ENCODE measurements at places on chromosomes 13 and 19.

GRCh38 chr19:3778104-3778867 lies 6.3 kb upstream of the RAX2 start:
- DNase-seq = no peak

DNA sequence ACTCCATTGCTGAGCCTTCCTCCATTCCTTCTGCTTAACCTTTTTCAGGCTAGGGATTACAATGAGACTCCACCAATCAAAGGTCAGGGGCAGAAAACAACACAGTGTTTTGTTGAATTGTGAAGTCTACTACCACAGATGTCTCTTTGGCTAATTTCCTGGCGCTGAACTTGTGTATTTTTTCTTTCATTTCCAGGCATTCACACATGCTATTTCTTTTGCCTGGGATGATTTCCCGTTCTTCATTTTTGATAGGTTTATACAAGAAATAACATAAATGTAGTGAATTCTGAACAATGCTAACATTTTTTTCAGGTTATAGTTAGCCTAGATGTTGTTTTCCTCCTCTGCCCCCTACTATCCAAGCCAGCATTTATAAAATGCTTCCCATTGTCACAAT lies 64.3 kb downstream of the OLFM4 start:
- DNase-seq = no peak

DNA sequence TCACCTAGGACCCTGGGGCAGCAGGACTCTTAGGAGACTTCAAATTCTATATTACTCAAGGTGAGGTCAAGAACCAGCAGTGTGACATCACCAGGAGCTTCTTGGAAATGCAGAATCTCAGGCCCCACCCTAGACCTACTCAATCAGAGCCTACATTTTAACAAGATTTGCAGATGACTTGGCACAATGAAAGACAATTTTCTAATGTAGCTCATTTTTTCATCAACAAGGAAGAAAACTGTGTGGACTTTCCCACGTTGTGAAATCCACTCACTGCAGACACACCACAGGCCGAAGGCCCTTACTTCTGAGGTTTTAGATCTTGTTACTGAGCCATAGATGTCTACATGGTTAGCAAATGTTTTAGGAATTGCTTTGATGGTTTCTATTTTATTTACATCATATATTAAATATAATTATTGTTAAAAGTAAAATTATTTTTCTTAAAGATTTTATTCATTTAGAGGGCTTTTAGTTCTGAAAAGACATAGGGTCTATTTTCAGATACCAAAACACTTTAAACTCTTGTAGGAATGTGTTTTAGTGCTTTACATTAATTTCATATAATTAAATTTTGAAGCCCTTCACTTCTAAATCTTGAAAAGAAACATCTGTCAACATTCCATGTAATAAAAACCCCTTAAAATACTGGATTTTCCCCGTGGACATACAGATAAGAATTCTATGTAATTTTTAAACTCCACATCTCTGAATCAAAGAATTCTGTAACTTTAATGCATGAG lies 18.5 kb upstream of the STARD13 start:
- no peak for DNase-seq

DNA sequence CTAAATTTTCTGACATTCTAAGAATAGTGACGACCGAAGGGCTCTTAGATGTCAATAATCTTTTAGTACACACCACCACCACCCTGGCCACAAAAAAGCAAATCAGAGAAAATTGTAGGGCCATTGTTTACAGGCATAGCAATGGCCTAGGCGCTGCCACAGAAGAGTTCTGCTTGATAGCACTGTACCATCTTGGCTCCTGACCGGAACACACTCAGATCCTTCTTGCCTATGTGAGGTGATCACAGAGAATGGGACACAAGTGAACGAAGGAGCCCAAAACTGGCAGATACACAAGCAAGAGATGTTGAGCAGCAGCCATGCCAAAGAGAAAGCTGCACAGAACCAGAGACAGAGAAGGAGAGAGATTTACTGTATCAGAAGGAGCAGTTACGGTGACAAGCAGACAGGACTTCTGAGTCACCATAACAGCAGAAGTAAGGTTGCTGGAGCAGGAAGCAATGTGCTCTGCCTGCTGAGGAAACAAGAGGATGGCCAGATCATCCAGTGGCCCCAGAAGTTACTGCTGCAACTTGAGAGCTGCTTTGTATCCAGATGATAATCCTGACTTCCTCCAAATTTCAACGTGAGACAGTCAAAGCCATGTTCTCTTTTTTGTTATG lies 105.2 kb downstream of the SLITRK6 start:
- DNase-seq = no peak

DNA sequence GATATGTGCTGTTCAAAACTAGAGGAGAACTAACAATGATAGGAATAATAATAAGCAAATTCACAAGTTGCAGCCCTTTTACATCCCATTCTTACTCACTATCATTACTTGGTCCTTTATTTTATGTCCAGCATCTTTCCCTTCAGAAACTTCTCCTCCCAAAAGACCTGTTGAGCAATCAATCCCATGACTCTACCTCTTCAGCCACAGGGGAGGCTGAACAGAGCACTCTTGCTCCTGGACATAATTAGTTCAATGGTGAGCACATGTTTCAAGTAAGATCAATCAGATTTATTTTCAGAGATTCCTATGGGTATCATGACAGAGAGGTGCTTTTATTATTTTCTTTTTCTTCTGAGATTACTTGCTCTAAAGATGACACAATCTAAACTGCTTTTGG lies 260.0 kb downstream of the COG6 start:
- DNase-seq = no peak

GRCh38 chr13:44786756-44787155 lies 202.5 kb downstream of the NUFIP1 start:
- no peak for DNase-seq

- no peak for DNase-seq
These were observed 10.6 kb downstream of the POU2F2 start for GRCh38 chr19:42121656-42122069.

DNA sequence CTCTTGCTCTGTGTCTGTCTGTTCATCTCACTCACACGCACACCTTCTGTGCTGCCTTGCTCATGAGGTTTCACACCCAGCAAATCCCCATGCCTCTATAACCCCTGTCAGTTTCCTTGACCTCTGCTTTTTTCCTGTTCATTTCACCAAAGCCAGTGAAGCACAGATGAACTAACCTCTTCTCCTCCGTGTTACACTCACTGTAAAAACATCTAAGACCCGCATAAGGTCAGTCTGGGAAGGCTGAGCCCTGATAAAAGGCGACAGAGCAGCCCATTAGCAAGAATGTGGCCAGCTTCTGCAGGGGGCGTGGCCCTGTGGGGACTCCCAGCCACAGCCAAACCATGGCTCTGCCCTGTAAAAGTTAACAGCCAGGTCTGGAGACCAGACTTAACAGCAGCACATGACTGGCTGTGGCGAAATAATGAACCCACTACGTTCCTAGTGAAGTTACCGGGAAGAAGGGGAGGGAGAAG lies 42.8 kb upstream of the NPAS1 start:
- DNase-seq = peak; percentile 30

DNA sequence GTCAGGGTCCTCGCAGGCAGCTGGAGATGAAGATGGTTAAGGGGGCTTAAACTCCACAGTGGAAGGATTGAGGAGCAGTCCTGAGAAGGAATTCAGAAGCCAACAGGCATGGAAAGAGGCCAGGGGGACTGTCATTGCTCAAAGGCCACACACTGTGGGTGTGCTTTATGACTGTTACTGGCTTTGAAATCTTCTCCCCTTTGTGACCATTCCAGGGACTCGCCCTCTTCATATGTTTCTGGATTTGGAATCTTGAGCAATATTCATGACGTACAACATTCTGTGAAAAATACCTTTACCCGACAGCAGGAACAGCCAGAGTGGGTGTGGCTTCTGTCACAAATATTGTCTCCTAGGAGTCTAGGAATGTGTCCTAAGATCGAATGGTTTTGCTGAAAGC lies 16.6 kb downstream of the CEACAM7 start:
- no peak for DNase-seq

DNA sequence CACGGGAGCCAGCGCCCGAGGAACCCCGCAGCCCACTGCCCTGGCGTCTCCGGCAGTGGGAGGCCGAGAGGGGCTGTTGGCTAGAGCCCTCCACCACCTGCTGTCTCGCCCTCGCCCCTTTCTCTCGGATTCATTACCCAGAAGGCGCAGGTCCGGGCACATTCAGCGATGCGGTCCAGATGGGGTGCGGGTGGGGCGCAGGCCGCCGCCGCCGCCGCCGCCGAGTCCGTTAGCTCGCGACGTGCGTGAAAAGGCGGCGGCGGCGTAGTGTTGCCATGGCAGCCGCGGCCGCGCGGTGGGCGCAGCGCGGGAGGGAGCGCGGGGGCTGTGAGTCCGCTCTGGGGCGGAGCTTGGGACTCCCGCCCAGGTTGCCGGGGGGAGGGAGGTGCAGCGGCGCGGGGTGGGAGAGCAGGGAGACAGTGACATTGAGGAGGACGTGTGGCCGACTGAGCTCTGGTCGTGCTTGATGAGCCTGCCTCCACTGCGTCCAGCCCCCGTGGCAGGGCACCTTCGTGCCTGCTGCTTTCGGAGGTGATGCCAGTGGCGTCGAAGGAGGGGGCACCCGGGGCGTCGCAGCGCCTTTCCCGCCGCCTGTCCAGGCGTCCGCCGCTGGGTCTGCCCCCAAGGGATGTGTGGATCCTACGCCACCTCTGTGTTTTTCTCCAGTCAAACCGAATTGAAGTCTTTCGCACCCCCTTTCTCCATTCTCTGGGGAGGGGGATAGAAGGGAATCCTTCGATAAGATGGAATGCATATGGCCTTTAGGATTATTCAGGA lies at the start of gene KATNAL1:
KATNAL1 (minus strand) TSS at position 358 of the 777 bp plus-strand sequence. CDS start 23,774 bp downstream, outside the sequence.
- peak; percentile 82 for DNase-seq

DNA sequence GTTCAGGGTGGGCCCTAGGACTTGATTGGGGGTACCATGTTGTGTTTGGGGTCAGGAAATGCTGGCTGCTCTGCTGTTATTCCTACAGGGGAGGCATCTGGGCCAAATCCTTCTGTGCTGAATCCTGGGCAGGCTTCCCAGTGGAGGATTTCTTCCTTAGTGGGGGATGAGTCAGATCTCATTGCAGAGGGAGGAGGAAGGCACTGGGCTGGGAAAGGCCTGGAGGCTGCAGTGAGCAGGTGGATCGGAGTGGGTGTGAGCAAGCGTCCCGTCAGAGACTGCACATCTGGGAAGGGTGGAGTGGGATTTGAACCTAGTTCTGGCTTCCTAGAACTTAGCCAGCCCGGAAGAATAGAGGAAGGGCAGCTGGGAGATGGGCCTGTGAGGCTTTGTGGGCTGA lies 11.5 kb downstream of the CCDC124 start:
- no peak for DNase-seq

- no peak for DNase-seq
These were observed 4.1 kb downstream of the MAB21L1 start for GRCh38 chr13:35472323-35472881.

DNA sequence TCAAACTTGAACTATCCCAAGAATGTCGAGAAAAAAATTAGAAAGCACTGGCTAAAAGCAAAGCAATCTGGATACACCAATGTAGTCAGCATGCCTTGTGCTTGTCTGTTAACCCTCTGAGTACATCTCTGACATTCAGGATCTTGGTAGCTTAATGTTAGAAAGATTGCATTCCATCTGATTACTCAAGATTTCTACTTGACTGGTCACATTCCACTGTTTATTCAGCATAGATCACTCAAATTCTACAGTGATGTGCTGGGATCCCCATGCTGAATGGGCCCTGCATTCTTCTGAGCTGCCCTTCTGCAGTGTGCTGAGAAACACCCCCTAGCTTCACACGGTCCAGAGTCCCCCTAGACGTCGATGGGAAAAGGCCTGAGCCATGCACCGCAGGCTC lies 295.4 kb upstream of the MAB21L1 start:
- DNase-seq = no peak

GRCh38 chr13:71118779-71119364 lies 748.1 kb downstream of the DACH1 start:
- no peak for DNase-seq

GRCh38 chr19:34241513-34242337 lies 12.6 kb upstream of the GARRE1 start:
- DNase-seq = no peak

GRCh38 chr19:1690699-1691307 lies 38.4 kb upstream of the TCF3 start:
- peak; percentile 57 for DNase-seq

DNA sequence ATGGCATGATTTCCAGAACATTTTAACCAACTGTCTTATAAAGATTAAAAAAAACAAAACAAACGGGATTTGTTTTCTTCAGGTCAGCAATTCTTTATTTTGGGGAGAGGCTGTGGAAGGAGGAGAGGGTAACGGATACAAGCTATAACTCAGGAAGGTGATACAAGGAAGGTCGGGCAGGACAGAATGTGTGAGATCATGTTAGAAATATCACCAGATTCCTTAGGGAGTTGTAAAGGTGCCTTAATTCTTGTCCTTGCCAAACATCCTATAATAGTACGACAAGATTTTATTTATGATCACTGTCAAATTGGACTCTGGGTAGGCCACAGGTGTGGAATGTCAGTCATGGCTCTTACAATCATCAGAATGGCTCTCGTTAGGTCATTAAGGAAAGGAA lies 503.1 kb downstream of the DIAPH3 start:
- no peak for DNase-seq

DNA sequence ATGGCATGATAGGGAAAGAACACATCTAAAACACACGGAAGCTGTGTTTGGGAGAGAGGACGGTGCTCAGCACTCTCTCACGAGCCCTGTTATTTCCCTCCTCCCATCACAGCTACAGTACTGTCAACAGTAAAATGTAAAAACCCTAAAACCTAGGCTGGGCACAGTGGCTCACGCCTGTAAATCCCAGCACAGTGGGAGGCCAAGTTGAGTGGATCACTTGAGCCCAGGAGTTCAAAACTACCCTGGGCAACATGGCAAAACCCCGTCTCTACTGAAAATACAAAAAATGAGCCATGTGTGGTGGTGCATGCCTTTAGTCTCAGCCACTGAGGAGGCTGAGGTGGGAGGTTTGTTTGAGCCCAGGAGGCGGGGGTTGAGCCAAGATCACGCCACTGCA lies 54.8 kb downstream of the FOXO1 start:
- no peak for DNase-seq

DNA sequence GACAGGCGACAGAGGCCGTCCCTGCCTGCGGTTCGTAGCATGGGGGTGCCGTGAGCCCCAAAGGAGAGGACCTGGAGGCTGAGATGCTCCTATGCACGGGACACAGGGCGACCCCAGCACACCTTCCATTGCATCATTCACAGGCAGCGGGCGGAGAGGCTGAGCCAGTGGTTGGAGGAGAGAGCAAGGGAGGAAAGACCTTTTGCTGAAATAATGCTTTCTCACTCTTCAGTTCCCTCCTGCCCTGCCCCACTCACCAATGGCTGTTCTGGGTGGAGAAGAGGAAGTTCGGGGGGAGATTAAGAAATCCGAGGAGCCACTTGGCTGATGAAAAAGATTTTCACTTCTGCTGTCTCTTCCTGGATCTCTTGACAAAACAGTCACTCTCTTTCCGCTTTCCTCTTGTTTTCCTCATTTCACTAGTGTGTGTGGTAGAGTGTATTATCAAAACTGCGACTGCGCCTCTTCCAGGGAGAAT lies at the start of gene NLRP12:
NLRP12 (minus strand) TSS at position 181 of the 478 bp plus-strand sequence; CDS start at position 41, 140 bp downstream.
- no peak for DNase-seq
